ENCODE measurements at places on chromosomes 12 and 14.

DNA sequence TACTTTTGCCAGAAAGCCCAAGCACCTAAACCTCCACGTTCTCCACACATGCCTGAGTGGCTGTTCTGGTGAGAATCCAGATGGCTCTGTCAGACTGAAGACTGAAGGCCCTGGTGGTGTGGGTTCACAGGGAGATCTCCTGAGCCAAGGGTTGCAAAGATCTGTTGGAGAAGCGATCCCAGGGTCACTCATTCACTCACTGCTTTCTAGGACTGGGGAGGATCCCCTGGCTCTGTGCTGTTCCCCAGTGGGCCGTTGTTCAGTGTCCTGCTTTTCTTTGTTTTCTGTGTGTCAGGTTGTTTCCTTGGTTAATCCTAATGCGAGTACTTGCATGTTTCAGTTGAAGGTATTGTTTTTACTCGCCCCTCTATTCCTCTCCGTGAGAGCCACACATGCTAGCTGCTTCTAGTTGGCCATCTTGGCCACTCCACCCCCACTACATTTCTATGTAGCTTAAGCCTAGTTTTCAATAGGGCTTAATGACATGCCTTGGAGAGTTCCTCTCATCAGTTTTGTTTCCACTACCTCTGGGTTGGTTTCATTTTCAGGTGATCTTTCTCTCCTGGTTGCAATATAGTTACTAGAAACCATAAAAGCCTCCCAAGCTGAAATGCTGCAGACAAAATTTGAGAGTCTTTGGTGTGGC, 144.5 kb upstream of the SLC38A2 start:
- DNase-seq, result no peak

- DNase-seq, result no peak
Measured at GRCh38 chr12:70683976-70684375, 46.7 kb upstream of the PTPRB start.

DNA sequence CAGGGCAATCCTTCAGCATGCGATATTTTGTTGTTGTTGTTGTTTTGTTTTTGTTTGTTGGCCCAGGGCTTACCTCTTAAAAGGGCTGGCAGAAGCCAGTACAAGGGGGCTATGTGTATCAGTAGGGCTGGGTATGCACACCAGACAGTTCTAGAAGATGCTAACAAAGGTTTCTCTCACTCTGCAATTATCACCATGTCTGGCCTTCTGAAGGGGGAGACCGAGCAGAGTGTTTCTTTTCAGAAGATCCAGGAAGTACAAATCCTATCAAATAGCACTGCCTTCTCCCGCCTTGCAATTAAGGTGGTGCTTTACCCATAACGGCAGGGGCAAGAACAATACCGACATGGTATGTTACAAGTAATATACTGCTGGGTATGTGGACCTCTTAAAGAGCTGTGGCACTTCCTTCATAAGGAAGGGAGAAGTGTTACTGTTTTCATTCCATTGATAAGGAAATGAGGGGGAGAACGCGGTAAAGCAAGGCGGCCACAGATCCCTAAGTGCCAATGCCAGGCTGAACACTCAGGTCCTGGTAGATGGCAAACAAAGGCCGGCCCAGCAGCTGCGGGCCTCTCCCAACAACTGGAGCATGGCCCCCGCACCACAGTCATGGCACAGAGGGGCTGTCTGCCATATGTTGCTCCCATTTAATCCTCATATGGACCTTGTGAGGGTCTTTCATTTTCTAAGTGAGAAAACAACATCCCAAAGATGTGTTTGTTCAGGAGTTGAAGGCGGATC, 19.2 kb upstream of the CACNA2D4 start:
- DNase-seq, result no peak

DNA sequence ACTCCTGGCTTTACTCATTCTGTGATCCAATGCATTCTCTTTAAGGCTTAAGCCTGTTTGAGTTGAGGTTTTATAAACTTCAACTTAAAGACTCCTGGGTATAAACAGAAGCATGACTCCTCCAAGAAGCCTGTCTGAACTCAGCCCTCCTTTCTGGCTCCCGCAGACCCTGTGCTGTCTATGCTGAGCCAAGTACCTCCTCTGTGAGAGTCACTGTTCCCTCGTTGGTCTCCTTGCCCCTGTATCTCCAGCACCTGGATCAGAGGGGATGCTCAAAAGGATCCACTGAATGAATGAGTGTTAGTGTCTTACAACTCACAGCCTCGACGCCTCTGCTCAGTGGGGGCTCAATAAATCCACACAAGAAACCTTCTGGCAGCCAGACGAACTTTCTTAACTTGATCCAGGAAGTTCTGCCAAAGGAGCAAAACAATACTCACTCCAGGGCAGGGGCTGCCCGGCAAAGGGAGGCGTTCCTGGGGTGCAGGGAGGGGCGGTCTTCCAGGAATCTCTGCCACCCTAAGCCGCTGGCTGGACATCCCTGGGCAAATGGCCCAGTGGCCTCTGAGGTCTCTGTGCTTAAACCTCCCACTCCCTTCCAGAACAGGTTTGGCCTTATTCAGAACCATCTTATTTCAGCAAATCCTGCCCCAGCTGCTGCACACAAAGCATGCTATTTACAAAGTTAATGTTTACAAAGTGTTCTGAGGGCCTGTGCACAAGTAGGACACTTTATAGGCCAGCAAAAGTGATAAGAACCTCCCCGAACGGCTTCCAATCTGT, 32.9 kb downstream of the MAP1LC3B2 start:
- peak; percentile 13 for DNase-seq

DNA sequence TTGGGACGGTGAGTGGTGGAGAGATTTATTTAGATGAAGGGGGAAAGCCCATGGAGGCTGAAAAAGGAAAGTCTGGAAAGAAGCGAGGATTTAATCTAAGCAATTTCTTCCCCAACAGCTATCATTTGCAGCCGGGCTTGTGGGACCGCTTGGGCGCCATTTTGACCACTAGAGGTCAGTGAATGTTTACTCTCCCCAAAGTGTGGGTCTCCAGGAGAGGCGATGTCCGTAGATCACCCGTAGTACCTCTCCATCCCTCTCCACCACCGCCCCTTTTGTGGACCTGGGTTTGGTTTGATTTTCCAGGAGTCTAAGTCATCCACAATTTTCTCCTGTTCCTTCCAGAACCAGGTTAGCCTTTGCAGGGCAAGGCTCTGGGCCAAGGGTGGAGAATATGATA, 91.2 kb upstream of the PARP11 start:
- no peak for DNase-seq

DNA sequence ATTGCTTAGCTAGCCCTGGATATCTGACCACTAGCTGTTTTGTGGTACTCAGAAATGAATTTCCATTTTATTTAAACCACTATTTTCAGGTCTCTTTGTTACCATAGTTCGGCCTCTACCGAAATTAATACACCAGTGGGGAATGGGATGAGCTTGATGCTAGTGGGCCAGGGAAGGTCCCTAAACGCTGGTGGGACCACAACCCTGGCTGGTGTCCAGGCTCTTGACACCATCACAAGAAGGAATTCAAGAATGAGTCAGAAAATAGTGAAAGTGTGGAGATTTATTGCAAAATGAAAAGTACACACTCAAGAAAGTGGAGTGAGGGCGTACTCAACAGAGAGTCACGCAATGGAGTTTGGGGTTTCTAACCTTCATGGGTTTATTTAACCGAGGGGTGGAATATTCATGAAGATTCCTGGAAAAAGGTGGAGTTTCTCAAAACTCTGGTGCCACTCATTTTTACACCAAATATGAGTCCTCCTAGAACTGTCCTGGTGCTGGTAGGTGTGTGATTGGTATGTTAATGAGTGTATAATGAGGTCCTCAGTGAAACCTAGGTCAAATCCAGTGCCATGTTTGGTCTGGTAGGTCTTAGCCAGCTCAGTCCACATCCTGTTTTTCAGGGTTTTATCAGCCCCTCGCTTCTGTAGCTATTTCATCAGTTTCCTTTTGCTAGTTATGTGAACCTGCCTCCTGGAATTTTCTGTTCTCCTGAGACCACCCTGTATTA, 38.9 kb upstream of the LRP6 start:
- no peak for DNase-seq

Data from kidney glomerular epithelial cell (primary cell).